Stimulated activated CD4-positive, alpha-beta T cell treated with anti-CD3 and anti-CD28 coated beads, Interleukin-1b, Interleukin-23, amount 100 ng/mL, for 48 hours (primary cell): ENCODE measurements at places on chromosomes 12 and 14.

- no peak for DNase-seq
Observed at GRCh38 chr14:100339766-100340422, 16.8 kb downstream of the SLC25A47 start.

DNA sequence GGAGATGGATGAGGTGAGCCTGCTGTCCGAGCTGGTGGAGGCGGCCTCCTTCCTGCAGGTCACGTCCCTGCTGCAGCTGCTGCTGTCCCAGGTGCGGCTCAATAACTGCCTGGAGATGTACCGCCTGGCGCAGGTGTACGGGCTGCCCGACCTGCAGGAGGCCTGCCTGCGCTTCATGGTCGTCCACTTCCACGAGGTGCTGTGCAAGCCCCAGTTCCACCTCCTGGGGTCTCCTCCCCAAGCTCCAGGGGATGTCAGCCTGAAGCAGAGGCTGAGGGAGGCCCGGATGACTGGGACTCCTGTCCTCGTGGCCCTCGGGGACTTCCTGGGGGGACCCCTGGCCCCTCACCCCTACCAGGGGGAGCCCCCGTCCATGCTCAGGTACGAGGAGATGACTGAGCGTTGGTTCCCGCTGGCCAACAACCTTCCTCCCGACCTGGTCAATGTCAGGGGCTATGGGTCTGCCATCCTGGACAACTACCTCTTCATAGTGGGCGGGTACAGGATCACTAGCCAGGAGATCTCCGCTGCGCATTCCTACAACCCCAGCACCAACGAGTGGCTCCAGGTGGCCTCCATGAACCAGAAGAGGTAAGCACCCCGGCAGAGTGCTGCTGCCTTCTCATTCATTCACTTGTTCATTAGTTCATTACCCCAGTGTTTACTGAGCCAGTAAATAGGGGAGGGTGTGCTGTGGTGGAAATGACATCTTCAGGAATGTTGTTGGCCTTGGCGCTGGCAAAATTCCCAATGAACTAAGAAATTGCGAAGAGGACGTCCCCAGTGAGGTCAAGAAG is 774 bp upstream of the MANSC4 start:
- DNase-seq: peak; percentile 26

DNA sequence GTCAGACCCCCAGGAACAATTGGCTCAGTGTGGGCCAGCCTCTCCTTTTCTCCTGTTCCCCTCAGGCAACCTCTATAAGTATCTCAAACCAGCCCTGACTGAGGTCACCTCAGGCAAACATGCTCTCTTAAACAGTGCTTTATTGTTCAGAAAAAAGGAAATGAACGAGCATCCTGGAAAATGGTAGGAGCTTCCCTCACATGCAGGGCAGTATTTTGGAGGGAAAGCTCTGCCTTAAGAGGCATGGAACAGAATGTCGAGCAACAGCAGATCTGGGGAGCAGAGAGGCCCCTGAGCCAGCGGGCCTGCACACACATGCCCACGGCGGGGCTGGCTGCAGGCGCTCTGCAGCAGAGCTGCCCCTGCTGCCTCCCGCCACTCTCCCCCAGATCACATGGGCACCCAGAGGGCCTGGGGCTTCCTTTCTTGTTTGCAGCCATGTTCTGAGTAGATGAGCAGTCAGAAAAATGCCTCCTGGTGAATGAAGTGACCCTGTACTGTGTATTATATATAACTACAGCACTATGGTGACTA is 42.0 kb downstream of the MOK start:
- no peak for DNase-seq

GRCh38 chr14:71891970-71892369 is 40.3 kb upstream of the RGS6 start:
- no peak for DNase-seq
